ENCODE measurements at places on chromosomes 16 and 17.
A peak's percentile ranks its signal among the peaks of the same experiment; 100 is the strongest.

- DNase-seq = no peak
Measured at GRCh38 chr16:2175454-2175853, 19.9 kb downstream of the TRAF7 start.

- DNase-seq = no peak
Measured at GRCh38 chr17:45146592-45146889, 1.7 kb upstream of the HEXIM1 start.

- DNase-seq = peak; percentile 94
Measured at GRCh38 chr17:64174686-64175456, 44.9 kb upstream of the ERN1 start.

- DNase-seq = no peak
Measured at GRCh38 chr16:46638947-46639925, 18.1 kb upstream of the SHCBP1 start.

DNA sequence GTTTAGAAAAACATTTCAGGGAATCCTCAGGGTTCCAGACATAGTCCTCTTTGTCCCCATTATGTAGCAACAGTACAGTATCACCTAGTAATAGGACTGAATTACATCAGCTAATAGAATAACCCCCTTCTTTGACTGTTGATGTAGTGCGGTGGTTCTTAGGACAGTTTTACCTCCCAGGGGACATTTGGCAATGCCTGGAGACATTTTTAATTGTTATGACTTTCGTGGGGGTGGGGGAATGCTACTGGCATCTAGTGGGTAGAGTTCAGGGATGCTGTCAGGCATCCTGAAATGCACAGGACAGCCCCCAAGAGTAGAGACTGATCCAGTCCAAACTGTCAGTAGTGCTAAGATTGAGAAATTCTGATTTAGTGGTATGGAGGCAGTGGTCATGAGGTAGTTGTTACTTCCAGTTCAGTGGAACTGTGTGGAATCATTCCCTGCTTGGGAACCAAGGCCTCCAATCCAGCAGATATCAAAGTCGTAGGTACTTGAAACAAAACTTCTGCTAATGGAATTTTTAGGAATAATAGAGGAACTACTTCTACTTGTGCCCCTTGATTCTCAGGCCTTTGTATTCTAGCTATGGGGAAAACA is 20.3 kb downstream of the NF1 start:
- DNase-seq = peak; percentile 44

GRCh38 chr16:88616320-88616719 is 22.1 kb upstream of the IL17C start:
- no peak for DNase-seq

DNA sequence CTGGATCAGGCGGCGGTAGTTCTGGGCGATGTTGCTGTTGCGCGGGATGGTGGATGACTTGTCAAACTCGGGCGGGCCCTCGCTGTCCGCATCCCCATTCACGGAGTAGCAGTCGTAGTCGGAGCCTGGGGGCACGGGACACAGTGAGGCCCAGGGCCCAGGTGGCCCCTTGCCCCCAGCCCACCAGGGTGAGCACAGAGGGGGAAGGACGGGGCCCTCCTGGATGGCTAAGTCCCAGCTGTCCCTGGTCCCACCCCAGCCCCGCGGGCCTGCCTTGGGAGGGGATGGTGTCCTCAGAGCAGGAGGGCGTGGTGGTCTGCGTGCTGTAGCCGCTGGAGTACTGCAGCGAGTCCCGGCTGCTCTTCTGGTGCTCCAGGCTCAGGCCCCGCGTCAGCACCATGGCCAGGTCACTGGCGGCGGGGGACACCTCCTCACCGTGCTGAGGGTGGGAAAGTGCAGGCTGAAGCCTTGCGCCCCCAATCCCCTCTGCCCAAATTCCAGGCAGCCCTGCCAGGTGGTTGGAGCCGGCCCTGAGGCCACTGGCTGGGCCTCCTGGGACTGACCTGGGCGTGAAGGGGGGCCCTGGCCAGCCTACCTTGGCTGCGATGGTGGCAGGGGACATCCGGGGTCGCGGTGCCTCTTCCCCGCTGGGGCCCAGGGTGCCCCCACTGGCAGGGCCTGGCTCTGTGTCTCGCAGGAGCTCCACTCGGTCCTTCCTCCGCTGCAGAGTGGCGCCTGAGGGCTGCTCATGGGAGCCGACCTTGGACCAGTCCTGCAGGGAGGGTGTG is 18.2 kb downstream of the IL34 start:
- DNase-seq = no peak

DNA sequence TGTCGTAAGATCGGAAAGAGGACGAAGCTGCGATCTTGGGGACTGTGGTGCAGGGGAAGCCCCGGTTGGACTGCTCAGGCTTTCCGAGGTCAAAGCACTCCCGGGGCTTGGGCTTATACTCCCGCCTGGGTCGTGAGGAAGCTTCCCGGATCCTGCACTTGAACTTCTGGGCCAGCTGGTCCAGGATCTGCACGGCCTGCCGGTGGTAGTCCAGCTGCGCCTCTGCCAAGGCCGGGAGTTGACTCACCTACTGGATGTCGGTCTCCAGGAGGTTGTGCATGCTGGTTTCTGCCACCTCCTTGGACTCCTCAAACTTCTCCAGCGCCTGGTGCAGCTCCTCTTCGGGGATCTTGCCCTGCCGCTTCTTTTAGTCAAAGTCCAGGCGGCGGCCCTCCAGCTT is 99.2 kb downstream of the KPNA2 start:
- DNase-seq = no peak

- no peak for DNase-seq
Measured at GRCh38 chr17:73580073-73580710, 64.1 kb downstream of the SDK2 start.

DNA sequence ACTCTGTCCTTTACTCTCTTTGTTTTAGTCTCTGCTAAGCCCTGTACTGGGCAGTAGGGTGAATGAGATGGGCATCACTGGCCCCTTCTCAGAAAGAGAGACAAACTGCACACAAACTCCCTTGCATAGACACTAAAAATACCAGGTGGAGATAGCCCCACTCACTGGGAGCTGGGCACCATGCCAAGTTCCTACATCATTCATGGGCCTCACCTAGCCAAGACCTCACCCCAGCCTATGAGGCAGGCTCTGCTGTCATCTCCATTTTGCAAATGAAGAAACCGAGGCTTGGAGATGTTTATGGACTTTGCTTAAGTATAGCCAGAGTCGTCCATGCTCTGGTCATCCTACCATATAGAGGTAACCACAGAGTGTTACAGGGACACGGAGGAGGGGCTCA is 499.8 kb upstream of the CDH11 start:
- no peak for DNase-seq

DNA sequence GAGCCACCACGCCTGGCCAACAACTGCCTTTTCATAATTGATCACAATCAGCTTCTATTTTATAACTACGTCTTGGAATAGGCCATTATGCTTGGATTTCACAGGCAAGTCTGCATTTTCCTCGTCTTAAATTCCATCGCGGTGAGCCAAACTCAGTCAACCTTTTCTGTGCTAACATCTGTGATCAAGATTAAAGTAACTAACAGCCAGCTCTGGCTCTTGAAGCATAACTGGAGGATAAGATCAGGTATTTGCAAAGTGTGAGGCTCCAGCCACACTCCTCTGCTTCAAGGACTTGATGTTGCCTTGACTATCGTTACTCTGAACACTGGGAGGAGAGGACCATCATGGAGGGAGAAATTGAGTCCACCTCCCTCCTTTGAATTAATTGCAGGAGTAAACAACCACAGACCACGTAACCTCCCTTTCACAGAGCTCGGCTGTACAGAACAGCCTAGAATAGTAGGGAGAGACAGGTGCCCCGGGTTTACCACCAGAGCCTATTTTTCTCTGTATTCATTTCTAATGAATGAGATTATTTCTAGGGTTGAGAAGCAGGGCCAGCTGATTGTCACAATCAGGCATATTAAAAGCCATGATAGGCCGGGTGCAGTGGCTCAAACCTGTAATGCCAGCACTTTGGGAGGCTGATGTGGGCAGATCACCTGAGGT is 143.0 kb downstream of the XYLT1 start:
- no peak for DNase-seq

Measured in SK-MEL-5 (cell line).